Central memory CD4-positive, alpha-beta T cell (primary cell): ENCODE measurements at places on chromosomes 7 and 10.
A peak's percentile ranks its signal among the peaks of the same experiment; 100 is the strongest.

DNA sequence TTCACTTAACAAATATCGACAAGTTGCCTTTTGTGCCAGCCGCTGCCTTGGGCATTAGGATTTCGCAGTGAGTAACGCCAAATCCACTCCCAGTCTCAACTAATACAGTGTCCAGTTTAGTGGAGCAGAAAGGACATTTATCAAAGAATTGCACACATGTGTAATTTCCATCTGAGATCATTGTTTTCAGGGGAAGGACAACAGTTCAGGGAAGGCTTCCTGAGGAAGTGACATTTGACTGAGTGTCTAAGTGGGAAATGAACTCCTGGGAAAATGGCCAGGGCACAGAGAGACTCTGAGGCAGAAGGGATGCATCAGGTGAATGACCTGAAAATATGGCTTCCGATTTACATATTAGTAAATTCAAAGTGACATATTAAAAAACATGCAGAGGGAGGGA, 89.4 kb downstream of the ITGA8 start:
- no peak for DNase-seq

- peak; percentile 15 for DNase-seq
Measured at GRCh38 chr7:1741751-1742554, 71.9 kb downstream of the ELFN1 start.

GRCh38 chr10:107915215-107915610, 750.7 kb upstream of the SORCS1 start:
- no peak for DNase-seq

DNA sequence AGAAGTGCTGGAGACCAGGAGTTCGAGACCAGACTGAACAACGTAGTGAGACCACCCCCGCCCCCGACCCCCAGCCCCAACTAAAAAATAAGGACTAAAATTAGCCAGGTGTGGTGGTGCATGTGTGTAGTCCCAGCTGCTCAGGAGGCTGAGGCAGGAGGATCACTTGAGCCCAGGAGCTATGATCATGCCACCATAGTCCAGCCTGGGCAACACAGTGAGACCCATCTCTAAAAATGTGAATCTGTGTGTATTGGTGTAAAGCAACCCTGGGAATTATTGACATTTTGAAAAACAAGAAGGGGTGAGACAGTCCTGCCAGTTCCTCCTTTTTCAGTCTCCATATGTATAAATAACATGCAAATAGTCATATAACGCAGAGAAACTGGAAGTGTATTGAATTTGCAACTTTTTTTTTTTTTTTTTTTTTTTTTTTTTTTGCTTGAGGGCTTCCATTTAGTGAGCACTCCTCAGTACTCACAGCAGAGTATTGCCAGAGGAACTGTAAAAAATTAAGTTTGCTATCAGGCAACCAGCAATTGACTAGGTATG, 3.4 kb upstream of the ITGB1 start:
- DNase-seq: no peak

DNA sequence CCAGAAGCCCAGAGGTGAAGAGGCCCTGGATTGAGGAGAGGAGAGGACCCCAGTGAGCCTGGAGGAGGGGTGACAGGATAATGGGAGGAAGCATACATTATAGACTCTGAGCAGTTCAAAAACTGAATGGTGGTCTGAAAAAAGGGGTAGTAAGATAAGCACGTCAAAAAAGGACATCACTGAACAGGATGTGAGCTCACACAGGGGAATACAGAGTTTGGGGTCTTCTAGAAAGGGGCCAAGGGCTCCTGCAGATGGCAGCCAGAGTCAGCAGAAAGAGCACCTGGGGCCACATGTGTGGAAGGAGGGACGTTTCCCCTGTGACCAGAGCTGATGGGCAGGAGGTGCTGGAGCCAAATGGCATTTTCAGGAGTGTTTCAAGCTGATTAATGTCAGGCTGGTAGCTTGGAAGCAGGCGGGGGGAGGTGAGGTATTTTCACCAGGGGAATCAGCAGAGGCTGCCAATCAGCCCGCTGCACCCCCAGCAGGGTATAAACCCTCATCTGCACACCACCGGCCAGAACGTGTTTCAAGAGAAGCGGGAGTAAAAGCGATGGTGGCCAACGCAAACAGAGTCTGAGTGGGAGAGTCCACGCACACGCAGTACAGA, 85.8 kb downstream of the TNS3 start:
- no peak for DNase-seq

DNA sequence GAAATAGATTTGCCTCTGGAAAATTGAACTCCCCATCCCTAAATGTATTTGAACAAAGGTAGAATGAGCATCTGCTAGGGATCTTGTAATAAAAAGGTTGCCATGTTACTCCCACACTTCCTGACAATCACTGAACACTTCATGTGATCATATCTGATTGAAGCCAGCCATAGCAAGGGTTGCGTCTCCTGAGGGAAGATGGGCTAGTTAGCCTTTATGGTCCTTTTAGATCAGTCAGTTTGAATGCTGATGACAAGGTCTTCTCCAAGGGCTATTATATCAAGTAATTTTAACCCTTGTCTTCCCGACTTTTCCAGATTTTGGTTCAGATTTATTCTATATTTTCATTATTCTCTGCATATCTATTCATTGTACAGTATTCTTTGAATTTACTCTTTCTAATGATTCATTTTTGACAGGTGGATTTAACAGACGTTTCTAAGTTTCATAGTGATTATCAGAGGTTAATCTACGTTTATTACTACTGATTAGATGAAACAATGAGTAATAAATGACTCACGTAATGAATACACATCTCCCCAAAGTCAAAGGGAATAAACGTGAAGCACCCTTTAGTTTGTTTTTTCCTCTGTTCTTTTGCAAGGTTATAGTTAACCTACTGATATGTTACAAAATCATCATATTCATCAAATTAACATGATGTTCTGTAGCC, 28.1 kb downstream of the CSGALNACT2 start:
- no peak for DNase-seq

GRCh38 chr7:158345731-158346130, 241.9 kb downstream of the PTPRN2 start:
- no peak for DNase-seq

DNA sequence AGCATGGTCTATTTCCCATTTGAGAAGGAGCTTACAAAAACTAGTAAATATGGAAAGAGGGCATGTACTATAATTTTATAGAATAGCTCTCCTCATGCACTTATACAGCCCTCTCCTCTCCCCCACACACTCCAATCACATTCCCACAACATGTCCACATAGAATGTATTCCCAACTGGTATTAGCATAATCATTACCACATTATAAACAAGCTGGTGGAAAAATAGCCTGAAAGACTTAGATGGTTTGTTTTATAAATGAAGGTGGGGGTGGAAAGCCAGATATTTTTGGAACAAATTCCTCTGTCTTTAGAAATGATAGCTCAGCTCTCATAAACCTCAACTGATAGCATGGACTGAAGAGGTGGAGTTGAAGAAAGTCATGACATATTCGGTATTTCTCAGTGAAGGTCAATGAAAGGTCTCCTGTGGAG, 410.1 kb downstream of the SUGCT start:
- no peak for DNase-seq

- DNase-seq: no peak
Measured at GRCh38 chr10:81909453-81909852, 34.5 kb downstream of the NRG3 start.

GRCh38 chr10:84065804-84066601, 73.3 kb upstream of the GHITM start:
- no peak for DNase-seq

DNA sequence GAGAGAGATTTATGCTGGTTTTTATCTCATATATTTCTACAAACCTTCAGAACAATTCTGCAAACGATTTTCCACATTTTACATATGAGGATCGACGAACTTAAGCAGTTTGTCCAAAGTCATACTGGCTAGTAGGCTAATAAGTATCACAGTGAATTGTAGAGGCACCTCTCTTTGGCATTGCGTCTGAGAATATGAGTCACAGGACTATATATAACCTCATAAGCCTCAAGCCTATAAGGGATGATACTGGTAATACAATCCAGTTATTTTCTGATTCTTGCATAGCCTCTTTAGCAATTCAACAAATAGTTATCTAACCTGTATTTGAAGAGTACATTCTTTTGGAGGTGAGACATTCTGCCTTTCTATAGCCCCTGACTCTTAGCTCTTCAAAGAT, 129.8 kb downstream of the GPR158 start:
- DNase-seq: no peak

- DNase-seq: no peak
Measured at GRCh38 chr7:147578196-147578595, 1012.4 kb upstream of the C7orf33 start.

DNA sequence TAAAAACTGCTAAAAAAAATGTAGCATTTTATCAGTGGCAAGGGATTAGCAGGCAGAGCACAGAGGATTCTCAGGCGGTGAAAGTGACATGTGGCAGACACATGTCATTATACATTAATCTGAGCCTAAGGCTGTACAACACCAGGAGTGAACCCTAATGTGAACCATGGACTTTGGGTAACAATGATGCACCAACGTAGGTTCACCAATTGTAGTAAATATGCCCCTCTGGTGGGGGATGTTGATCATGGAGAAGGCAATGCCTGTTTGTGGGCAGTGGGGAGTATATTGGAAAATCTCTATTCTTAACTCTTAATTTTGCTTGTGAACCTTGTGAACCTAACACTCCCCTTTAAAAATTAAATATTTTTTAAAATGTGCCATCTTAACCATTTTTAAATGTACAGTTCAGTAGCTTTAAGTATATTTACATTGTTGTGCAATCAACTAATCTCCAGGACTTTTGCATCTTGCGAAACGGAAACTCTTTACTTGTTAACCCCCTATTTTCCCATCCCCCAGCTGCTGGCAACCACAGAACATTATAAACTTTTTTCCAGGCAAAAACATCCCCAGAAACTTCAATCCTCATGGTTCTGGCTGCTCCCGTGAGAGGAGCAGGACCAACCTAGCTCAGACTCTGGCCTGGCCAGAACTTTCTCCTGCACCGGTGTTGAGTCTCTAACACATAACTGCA, 29.9 kb downstream of the LRRC20 start:
- no peak for DNase-seq

DNA sequence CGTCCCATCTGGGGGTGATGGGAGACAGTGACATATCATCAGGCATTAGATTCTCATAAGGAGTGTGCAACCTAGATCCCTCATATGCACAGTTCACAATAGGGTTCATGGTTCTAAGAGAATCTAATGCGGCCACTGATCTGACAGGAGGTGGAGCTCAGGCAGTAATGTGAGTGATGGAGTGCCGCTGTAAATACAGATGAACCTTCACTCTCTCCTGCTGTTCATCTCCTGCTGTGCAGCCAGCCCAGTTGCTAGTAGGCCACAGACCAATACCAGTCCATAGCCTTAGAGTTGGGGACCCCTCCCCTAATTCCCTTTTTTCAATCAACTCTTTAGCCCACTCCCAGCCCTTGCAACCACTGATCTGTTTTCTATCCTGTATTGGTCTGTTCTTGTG, 581.1 kb upstream of the AUTS2 start:
- no peak for DNase-seq

- no peak for DNase-seq
Measured at GRCh38 chr7:101563943-101564777, 64.9 kb downstream of the MYL10 start.

GRCh38 chr10:131089861-131090260, 221.7 kb downstream of the TCERG1L start:
- no peak for DNase-seq

DNA sequence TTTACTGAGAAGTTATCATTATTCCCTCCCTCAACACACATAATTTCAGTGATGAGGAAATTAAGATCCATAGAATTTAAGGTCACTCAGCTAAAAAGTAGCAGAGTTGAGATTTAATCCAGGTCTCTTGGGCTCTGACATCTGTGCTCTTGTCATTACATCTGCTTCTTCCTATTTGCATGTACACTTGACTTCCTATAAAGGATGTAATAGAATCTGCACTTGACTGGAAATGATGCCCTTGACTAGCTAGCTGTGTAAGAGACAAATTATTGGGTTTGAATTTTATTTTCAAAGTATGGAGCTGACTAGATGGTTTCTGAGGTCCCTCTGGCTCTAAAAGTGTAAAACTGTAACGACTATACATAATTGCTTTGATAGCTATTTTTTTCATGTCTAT, 59.5 kb downstream of the AGK start:
- no peak for DNase-seq

GRCh38 chr10:112805701-112806100, 144.3 kb upstream of the TCF7L2 start:
- DNase-seq: no peak

- DNase-seq: no peak
Measured at GRCh38 chr7:96188591-96188991, 133.3 kb downstream of the SLC25A13 start.

- no peak for DNase-seq
Measured at GRCh38 chr10:11789306-11789705, 33.9 kb upstream of the PROSER2 start.

- DNase-seq: no peak
Measured at GRCh38 chr10:58741673-58742072, 229.0 kb downstream of the BICC1 start.

DNA sequence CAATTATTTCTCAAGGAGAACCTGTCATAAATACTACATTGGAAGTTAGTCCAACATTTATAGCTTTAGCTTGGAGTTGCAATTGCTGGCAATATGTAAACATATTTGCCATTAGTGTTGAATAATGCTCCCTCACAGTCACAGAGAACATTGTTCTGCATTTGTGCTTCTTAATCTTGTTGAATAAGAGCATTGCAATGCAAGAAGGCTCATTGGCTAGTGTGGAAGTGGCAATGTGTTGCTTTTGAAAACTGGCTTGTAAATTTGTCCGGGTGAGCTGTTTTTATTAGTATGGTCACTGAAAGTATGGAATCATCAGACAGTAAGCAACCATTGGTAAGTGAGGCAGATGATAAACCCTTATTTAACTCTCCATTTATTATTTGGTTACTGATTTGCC, 47.7 kb upstream of the MBL2 start:
- DNase-seq: no peak

DNA sequence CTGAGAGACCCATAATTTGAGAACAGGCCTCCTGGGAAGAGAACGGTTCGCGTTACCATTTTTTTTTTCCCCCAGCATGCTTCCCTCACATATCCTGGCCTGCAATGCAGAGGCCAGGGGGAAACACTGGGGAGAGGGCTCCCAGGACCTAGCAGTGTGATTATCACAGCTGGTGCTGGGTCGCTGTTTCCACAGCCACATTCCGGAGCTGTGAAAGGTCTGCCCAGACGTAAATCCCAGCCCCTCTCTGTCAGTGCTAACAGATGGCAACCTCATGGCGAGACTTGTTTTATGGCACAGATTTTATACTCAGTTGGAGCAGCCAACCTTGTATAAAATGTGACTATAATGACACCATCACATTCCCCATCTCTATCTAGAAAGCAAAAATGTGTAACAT, 150.5 kb downstream of the PLXDC2 start:
- no peak for DNase-seq

- DNase-seq: no peak
Measured at GRCh38 chr7:158702196-158702595, 2.4 kb downstream of the NCAPG2 start.

DNA sequence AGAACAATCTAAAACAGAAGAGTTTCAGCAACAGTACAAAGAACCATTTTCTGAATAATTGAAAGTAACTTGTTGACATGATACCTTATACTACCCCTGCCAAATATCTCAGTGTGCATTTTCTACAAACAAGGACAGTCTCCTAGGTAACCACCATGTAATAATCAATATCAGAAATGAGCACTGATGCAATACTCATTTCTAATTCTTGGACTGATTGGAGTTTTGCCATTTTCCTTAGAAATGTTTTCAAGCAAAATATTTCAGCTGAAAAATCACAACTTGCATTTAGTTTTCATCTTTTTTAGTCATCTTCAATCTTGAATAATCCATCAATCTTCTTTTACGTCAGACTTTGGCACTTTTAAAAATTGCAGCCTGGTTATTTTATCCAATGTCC, 420.2 kb downstream of the CDC14C start:
- no peak for DNase-seq
